ENCODE measurements at places on chromosomes 2 and 18.

- DNase-seq: no peak
These were observed 53.8 kb downstream of the CRIM1 start for GRCh38 chr2:36409335-36409734.

DNA sequence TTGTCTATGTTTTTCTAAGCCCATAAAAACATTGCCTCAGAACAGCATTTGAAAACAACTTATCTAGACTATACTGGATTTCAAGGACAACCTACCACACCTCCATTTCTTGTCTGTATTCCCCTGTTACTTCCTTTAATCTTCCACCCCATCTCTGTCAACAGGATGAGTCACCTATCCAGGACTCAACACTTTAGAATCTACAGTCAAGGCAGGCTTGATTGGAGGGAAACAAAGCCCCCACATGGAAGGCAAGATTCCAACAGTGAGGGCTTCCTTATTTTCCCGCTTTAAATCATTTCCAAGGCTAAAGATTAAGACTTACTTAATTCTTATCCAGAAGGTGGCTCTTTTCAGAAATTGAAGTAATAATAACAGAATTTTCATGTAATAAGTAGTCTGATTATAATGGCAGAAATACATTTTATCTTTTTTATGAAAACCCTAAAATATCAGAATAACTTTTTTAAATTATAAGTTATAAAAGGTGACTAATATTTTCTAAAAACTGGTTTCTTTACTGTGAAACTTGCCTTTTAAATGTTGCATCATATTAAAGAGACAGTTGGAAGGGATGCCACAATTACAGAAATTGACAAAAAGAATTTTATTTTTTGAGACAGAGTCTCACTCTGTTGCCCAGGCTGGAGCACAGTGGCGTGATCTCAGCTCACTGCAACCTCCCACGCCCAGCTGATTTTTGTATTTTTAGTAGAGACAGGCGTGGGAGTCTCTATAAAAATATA is 138.7 kb upstream of the CCDC150 start:
- no peak for DNase-seq

DNA sequence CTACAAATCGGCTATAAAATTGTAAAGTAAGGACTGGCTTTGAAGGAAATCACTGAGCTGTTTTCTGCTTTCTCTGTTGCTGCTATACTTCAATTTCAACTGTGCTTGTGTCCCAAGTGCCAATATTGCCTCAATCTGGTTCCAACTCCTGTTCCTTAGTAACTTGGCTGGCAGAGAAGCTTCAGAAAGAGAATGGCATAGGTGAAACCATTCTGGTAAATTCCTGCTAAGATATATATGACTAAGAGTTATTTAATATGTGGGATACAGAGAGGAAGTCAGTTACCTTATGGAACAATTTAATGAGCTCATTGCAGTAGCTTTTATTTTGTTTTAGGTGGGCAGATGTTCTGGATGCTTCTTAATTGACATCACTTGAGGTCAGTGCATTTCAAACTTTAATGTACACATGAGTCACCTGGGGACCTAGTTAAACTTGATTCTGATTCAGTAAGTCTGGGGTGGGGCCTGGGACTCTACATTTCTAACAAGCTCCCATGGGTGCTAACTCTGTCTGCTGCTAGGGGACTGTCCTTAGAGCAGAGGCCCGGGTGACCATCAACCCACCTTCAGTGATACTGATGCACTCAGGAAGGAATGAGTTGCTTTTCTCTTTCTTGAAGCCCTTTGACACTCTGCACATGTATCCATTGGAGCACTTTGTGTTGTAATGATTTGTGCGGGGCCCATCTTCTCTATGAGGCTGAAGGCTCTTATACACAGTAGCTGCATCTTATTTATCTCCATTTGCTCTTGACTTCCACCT is 47.6 kb downstream of the LIPG start:
- DNase-seq: no peak

- DNase-seq: no peak
These were observed 55.3 kb upstream of the RMDN2 start for GRCh38 chr2:37869771-37870170.

- DNase-seq: no peak
These were observed 33.2 kb downstream of the KCNS3 start for GRCh38 chr2:17911491-17912260.

DNA sequence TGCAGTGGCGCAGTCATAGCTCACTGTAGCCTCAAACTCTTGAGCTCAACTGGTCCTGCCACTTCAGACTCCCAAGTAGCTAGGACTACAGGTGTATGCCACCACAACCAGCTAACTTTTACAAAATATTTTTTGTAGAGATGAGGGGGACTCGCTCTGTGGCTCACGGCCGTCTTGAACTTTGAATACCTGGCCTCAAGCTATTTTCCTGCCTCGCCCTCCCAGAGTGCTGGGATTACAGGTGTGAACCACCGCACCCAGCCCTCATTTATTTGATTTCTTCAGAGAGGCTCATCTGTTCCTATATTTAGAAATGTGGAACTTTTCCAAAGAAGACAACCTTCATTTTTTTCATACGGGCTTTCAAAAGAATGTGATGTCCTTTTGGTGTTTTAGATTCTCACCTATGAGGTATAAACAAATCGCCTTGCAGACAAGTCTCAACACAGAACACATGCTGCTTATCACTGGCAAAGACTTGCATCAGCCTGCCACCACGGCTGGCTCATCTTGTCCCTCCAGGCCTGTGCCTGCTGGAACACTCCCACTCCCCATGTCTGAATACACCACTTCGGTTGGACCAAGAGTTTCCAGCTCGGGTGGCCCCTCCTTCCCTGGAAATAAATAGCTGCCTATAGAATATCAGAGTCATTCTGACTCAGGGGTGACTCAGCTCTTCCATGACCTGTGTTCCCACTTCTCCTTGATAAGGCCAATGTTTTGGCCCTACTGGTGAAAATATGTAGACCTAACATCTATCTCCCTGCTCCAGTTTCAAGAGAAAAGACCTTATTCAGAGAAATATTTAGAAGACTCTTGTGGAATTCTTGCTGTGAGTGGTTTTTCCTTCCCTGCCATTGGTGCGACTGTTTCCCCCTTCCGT is 202.6 kb downstream of the TGIF1 start:
- peak; percentile 82 for DNase-seq

- DNase-seq: no peak
These were observed 149.4 kb downstream of the EPHA4 start for GRCh38 chr2:221422516-221423209.

DNA sequence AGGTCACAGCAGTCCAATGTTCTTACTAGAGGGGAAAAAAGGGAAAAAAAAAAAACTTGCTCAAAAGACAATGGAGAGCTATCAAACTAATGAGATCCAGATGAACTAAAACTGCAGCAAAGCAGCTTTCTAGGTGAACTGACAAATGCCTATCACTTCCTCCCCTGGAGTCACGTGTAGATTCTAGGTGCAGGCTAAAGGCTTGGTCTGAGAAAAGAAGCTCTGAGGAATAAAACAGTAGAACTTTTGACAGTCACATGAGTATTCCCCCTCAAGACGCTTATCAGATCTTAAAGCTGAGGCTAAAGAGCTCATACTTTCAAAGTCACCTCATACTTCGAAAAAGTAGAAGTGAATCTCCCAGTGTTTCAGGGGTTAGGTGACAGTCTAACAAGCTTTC is 42.3 kb downstream of the SMAD2 start:
- DNase-seq: no peak

DNA sequence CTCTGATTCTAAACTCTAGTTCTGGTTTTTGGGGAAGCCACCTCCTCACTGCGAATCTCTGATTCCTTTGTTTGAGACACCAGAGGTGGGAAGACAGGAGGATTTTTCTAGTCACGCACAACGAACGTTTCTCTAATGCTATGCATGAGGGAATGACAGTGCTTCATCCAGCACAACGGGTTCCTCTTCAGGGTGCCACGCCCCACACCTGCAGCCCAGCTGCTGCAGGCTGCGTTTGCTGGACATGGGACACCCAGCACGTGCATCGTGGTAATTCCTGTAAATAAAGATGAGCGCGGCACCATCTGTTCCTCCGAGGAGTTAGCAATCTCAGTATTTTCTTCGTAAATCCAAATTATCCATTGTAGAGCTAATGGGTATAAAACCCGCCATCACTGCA is 37.5 kb upstream of the TPO start:
- DNase-seq: no peak

GRCh38 chr2:226673314-226673723 is 126.3 kb downstream of the IRS1 start:
- DNase-seq: no peak

DNA sequence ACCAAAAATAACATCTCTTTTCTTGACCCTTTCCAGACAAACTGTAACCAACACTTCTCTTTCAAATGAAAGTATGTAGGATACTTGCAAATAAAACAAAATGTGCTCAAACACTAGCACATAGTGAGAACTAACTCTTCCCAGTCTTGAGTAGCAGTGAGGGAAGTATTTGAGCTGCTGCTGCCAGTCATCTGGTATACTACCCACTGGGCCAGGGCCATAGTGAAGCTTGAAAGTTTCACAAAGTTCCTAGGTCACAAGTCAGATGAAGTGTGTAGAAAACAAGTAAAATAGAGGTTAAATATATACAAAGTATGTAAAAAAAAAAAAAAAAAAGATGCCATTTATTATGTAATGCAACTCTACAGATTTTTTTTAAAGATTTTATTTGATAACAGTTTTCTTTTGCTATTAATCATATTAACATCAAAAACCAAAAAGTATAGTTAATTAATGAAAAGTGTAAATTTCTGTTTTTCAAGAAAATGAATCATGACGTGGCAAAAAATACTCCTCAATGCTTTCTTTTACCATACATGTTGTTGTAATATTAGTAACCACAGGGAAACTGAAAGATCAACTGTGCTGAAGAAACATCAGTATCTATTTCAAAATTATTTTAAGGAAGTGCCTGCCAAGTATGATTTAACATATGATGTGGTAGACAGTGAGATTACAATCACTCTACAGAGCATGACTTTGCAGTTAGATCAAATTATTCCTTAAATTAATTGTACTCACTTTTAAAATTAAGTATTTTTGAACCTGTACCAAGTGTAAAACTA is 21.6 kb upstream of the TRIB2 start:
- no peak for DNase-seq

DNA sequence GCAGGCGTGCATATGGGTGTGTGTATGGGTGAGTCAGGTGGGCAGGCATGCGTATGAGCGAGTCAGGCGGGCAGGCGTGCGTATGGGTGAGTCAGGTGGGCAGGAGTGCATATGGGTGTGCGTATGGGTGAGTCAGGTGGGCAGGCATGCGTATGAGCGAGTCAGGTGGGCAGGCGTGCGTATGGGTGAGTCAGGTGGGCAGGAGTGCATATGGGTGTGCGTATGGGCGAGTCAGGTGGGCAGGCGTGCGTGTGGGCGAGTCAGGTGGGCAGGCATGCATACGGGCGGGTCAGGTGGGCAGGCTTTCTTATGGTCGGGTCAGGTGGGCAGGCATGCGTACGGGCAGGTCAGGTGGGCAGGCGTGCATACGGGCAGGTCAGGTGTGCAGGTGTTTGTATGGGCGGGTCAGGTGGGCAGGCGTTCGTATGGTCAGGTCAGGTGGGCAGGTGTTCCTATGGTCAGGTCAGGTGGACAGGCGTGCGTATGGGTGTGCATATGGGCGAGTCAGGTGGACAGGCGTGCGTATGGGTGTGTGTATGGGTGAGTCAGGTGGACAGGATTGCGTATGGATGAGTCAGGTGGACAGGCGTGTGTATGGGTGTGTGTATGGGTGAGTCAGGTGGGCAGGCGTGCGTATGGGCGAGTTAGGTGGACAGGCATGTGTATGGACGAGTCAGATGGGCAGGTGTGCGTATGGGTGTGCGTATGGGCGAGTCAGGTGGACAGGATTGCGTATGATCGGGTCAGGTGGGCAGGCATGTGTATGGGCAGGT is 28.7 kb upstream of the KLF11 start:
- no peak for DNase-seq

- no peak for DNase-seq
These were observed 143.1 kb downstream of the TTC32 start for GRCh38 chr2:19758658-19759057.

DNA sequence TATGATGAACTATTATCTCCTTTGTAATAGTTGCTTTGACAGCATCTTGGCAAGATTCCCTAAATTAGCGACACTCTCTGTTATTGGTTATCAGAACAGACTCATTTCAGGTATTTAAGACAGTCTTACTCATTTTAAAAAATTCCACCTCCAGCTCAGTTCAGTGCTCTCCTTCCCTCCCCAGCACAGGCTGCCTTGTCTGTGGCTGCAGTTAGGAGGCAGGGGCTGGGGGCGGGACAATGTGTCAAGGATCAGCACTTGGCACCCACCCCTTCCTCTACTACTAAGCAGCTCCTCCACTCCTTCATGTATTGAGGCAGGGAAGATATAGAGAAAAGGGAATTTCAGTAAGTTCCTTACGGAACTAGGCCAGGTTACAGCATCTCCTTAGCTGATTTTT is 85.0 kb downstream of the VSNL1 start:
- no peak for DNase-seq

GRCh38 chr2:45826884-45827635 is 175.6 kb downstream of the PRKCE start:
- DNase-seq: no peak

DNA sequence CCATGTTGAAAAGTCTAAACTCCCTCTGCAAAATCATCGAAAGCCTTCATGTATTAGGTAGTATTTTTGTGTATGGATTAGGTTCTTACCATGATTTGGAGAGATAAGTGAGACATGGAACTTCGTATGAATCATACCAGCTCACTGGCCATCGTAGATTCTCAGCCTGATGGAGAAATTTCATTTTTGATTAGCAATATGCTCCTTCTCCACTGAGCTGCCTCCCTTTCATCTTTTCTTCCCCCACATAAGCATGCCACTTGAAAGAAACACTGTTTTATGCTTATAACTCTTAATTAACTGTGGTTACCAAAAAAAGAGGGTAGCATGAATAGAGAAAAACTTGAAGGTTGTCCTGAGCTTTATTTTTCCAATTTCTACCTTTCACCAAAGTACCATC is 111.9 kb downstream of the NCK2 start:
- DNase-seq: no peak

- peak; percentile 83 for DNase-seq
These were observed 779 bp upstream of the TRIB2 start for GRCh38 chr2:12716032-12716281.

GRCh38 chr2:215764441-215765048 is 248.8 kb downstream of the MREG start:
- no peak for DNase-seq

- DNase-seq: no peak
These were observed 205.9 kb downstream of the ACKR3 start for GRCh38 chr2:236775511-236775910.

DNA sequence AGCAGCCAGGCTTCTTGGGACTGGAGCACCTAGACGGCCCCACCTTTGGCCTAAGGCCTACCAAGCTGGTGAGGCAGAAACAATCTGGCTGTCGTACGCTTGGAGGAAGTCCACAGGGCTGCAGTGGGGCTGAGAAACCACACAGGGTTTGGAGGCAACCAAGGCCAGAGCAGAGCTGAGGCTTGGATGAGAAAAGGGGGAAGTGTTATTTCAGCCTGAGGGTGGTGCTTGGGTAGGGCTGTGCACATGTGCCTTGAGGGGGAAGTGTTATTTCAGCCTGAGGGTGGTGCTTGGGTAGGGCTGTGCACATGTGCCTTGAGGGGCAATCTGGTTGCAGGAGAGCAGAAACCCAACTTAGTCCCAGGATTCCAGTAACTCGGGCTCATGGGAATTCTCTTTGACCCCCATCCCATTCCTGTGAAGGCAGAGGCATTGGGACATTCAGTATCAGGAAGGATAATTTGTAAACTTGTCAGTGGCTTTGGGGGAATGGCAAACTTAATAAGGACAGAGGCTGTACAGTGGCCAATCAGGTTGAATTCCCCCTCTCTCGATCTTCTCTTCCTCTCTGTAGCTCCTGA is 971 bp upstream of the FBXO41 start:
- peak; percentile 40 for DNase-seq

GRCh38 chr2:241358470-241358869 is 2.4 kb downstream of the FARP2 start:
- DNase-seq: no peak
